Mammary epithelial cell (primary cell): ENCODE measurements at places on chromosomes 2 and 18. TPM values are rescaled to one million over a fixed set of nuclear protein-coding genes. Genes with fewer than 3 reads are reported as not detected.

Gene UNC80
- not detected for polyA plus RNA-seq

Gene ASB18
- polyA plus RNA-seq = not detected

Gene CYTIP
- not detected for polyA plus RNA-seq

GRCh38 chr2:182726473-182726872 lies 10.4 kb downstream of the DNAJC10 start:
- DNase-seq = no peak

- peak; percentile 78 for DNase-seq
Measured at GRCh38 chr18:26901020-26901419, 35.5 kb upstream of the AQP4 start.

GRCh38 chr18:70931942-70932814 lies 643.3 kb downstream of the SOCS6 start:
- peak; percentile 1 for DNase-seq

GRCh38 chr2:218010984-218011652 lies 8.3 kb upstream of the TNS1 start:
- no peak for DNase-seq

DNA sequence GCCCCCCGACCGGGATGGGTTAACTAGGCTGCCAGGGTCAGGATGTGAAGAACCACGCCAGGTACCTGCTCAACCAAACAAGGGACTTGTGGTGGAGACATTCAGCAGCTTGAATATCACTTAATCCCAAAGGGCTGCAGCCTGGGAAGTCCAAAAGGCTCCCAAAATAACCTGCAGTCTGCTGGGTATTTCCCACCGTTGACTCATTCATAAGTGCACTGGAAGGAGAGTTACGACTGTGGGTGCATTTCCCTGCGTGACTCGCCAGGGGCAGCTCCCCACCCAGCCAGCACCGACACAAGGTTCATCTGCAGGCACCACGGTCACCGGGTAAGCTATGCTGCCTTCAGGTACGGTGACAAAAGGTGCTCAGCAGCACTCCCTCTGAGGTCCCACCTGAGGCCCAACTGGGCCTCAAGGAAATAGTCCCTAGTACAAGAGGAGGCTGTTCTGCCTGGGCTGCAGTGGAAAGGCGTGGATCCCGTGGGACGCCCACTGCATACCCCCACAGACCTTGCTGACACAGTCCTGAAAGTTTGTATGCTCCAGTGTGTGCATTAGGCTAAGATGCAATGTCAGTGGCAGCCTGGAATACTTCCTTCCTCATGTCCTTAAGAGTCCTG lies 86.5 kb downstream of the UXS1 start:
- DNase-seq = peak; percentile 71

DNA sequence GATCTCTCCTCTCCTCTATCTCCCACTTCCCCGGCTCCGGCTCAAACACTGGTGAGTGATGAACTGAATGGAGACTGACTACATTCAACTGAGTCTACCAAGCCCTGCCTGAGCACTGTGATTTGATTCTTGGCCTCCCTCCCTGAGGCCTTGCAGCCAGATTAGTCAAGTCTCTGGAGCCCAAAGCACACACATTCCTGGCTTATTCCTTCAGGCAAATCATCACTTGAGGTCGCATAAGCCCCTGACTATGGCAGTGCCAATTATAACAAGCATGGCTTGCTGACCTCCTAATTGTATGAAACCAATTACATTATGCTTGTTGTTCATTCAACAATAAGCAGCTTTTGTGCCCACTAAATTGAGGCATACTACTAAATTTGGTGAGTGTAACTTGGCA lies 34.6 kb downstream of the EFEMP1 start:
- no peak for DNase-seq

- no peak for DNase-seq
Measured at GRCh38 chr18:23340661-23341060, 112.4 kb upstream of the RIOK3 start.

GRCh38 chr2:187442778-187443177 lies 5.3 kb downstream of the CALCRL start:
- DNase-seq = no peak

- DNase-seq = no peak
Measured at GRCh38 chr2:225837328-225837727, 437.8 kb downstream of the NYAP2 start.

DNA sequence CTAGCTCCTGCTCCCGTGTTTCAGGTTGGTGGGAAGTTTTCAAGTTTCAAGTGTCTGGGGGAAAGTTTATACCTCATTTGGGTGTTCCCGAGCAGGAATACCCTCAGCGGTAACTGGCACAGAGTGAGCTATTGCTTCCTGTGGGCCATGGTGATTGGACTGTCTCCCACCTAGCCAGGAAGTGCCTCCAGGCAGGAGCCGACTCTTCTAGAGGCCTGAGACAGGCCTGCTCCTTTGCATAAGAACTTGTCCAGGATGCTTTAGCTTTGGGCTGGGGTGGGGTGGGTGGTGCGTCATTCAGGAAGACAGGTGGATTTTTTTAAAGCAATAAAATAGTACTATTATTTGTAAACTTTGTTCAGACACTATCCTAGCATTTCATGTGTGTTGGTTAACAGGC lies 23.5 kb upstream of the DNMT3A start:
- DNase-seq = peak; percentile 19

Gene CRYBA2
- 0.12 TPM for polyA plus RNA-seq

DNA sequence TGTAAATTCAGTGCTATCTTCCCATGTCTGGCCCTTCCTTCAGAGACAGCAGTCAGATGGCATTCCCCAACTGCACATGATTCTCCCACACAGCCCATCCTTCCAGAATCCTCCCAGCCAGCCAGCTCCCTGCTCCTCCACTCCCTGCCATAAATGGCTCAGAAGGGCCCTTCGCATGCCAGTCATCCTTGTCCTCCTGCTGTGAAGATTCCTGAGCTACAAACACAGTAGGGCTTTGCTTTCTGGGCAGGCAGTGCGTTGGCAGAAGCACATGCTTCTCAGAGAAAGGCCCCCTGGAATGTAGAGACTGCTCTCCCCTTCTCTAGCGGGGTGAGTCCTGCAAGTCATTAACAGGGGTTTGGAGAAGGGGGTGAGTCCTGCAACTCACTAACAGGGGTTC lies 71.9 kb downstream of the TEX51 start:
- no peak for DNase-seq
